ENCODE measurements at places on chromosomes 7 and 10.

DNA sequence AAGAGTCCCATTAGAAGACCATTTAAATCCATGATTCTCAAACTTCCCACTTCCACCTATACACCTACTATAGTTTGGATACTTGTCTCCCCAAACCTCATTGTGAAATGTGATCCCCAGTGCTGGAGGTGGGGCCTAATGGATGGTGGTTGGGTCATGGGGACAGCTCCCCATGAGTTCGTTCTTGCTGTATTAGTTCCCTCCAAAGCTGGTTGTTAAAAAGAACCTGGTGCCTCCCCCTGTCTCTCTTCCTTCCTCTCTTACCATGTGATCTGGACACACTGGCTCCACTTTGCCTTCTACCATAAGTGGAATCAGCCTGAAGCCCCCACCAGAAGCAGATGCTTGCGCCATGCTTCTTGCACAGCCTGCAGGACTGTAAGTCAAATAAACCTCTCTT is 53.9 kb downstream of the WIPF3 start:
- DNase-seq: no peak

DNA sequence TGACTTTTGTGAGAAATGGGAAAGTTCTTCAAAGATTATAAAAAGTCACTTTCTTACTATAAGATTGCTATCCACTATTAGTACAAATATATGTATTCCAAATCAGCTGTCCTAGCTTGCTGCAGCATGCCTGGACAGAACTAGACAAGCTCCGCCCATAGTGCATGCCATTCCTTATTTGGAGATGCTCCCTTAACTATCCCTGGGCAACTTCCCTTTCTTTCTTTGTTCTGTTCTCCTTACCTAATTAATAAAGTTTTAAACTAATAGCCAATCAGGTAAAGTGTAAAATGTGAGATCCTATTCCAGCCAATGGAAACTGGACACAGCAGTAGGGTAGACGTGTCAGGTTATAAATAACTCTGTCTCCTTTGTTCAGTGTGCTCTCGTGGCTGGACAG is 281.9 kb downstream of the CAMK1D start:
- DNase-seq: no peak

DNA sequence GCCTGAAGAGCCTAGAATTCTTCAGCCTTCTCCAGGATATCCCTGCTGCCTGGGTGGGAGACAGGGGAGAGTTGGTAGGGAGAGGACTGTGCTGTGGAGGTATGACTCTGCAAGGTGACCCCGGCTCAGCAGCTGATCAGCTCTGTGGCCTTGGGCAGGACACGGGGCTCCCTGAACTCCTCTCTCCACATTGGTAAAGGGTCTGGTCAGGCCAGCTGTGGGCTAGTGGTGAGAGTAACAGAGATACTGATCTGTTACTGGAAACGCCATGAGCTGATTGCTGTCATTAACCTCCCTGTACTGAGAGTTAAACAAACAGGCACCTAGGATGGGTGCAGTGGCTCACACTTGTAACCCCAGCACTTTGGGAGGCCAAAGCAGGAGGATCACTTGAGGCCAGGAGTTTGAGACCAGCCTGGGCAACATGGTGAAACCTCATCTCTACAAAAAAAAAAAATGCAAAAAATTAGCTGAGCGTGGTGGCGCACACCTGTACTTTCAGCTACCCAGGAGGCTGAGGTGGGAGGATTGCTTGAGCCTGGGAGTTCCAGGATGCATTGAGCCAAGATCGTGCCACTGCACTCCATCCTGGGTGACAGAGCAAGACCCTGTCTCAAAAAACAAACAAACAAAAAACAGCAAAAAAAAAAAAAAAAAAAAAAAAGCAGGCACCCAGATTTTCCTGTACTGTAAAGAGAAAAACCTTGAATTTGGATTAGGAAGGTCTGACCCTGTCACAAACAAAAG is 151.5 kb downstream of the CUX1 start:
- DNase-seq: no peak

GRCh38 chr10:114682532-114682931 is 24.5 kb upstream of the ABLIM1 start:
- no peak for DNase-seq

- DNase-seq: no peak
Measured at GRCh38 chr10:102802920-102803534, 34.2 kb downstream of the CYP17A1 start.

DNA sequence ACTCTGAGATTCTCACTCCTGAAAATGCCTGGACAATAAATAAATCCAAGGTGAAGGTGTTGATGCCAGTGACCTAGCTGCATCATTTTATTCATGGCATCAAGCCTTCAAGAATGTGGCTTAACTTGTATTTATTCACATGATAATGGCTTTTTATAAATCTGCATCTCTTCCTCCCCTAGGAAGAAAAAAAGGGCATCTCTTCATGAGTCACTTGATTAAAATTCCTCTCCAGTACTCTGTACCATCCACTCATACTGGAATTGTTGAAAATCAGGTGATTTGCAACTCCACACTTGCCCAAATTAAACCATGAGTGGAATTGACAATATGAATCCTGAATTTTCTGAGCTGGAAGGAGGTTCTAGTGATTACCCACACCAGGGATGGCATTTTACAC is 30.2 kb downstream of the PTPRE start:
- DNase-seq: no peak

GRCh38 chr10:6247041-6247712 is 44.4 kb downstream of the PFKFB3 start:
- DNase-seq: no peak

- DNase-seq: no peak
Measured at GRCh38 chr7:94047956-94048355, 43.8 kb upstream of the BET1 start.

GRCh38 chr10:126638542-126638941 is 32.0 kb downstream of the C10orf90 start:
- DNase-seq: no peak

DNA sequence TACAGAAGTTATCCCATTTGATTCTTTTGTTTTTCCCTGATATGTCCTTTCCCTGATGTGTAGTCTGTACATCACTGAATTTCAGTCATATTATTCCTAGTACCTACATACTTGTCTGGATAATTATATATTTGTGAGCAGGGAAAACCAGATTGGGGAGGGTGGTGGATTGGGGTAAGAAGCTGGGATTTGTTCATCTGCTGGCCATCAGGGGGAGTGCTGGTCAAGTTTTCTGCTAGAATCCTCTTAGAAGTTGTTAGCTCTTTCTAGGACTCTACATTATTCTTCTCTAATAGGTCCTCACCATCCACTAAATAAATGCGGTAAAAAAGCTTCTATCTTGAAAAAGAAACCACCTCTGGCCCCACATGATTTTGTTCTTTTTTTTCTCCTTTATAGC is 232.7 kb upstream of the TAC1 start:
- peak; percentile 25 for DNase-seq

DNA sequence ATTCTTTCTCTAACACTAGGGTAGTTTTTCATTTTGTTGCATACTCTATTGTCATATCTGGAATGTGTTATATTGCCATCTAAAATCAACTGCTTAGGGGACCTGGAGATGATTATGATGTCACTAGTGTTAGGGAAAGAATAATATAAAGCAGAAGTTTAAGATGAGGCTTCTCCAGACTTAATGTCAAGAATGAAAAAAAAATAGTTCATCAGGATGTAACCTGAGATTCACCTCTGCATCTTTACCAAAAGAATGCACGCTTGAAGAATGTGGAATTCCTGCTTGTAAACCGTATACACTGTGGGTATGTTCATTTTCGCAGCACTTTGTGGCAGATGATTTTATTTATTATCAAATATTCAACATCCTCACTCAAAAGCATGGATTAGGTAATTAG is 184.6 kb downstream of the ST7 start:
- DNase-seq: no peak

GRCh38 chr7:100546129-100546925 is 7.3 kb downstream of the AGFG2 start:
- DNase-seq: no peak

GRCh38 chr7:51482976-51483375 is 166.4 kb upstream of the COBL start:
- no peak for DNase-seq

DNA sequence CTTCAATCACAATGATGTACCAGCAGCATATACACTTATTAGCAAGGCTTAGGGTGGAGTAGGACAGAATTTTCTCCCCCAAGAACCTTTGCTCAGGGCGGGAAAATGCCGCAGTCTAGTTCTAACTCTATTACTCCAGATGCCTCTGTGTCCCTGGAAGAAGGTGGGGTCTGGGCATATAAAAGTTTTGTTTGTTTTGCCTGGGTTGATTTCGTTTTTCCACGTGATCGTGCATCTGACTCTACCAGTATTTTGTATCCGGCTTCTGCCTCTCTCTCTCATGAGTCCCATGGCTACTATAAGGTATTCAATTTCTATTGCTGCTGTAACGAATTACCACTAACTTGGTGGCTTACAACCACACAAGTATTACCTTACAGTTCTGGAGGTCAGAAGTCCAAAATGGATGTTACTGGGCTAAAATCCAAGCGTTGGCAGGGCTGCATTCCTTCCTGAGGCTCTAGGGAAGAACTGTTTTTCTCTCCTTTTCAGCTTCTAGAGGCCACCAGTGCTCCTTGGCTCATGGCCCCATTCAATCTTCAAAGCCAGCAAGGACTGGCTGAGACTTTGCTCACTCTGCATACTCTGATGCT is 181.2 kb upstream of the PRSS58 start:
- DNase-seq: no peak

- DNase-seq: no peak
Measured at GRCh38 chr7:16044645-16045044, 358.2 kb upstream of the MEOX2 start.

GRCh38 chr10:124282326-124282725 is 136.4 kb downstream of the OAT start:
- DNase-seq: no peak

- DNase-seq: no peak
Measured at GRCh38 chr7:87528730-87529129, 53.2 kb upstream of the ABCB4 start.

- DNase-seq: no peak
Measured at GRCh38 chr10:69421611-69422308, 5.0 kb upstream of the TACR2 start.
